Ureter (tissue), 1 donor: ENCODE measurements at places on chromosomes 2 and 18. TPM values are rescaled to one million over a fixed set of nuclear protein-coding genes. Genes with fewer than 3 reads are reported as not detected.

CCBE1 gene
- total RNA-seq = 1.8 TPM

ASPRV1 gene
- total RNA-seq = 1.7 TPM

PTPRN gene
- total RNA-seq = not detected

IL1R2 gene
- 5.9 TPM for total RNA-seq

BCL11A gene
- 31.4 TPM for total RNA-seq

SERPINB11 gene
- total RNA-seq = not detected

SCN9A gene
- 3.1 TPM for total RNA-seq

DNA sequence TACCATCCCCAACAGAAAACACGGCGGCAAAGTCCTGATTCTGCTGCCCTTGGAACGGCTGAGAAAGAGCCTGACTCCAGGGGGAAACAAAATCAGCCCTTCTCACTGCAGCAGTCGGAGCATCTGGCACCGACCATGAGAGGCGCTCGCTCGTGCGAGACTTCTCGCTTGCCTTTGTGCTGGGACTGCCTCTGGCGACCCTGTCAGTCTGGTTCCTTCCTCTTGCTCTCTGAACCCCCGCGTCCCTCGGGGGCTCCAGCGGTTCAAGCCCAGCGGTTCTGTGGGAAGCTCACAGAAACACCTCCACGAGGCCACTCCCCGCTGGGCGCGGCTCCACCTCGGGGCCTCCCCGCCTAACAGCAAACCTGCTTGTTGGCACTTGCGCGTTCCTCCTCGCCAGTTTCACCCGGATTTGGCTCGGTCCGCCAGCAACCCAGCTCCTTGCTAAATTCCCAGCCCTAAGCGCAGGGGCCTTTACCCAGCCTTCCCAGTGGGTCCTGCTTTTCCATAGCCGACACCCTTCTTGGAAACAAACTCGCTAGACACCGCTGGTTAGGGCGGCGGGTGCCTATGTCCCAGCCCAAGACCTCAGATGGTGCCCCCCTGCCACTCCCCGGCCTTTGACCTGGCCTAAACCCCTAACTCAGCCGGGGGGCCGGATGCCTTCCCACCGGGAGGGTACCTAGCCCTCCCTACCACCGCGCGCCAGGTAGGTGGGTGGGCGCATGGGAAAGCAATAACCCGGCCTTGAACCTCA lies 2.2 kb downstream of the RND3 start:
- DNase-seq = peak; percentile 92

DNA sequence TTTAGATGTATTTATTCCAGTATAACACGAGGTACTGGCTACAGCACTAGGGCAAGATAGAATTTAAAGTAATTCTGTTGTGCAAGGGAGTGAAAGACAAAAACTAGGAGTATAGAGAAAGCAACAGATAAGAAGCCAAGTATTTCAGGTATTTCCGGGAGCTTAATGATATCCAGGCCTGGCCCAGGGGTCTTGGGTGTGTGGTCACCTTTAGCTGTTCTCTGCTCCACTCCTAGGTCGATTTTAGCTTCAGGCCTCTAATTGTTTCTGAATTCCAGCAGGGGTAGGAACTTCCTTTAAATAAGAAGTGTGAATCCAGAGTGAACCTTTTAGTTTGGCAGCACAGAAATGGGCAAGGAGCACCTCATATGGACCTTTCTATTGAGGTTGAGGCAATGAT lies 342.3 kb upstream of the MYT1L start:
- no peak for DNase-seq

DNA sequence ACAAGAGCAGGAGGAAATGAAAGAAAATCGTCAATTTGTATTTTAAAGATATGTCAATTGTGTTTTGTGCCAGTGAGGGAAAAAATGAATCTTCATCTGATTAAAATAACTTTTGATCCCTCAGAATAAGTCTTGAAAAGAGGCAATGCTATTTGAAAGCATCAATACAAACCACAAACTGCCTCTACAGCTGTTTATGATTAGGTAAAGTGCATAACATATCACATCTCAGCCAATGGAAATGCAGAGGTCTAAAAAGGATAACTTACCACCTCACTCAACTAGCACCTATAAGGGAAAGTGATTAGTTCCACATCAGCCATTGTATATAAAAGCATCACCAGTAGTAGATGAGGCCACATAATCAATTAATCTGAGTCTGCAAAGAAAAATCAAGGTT lies 492.2 kb upstream of the CDH2 start:
- DNase-seq = no peak

GRCh38 chr2:152635635-152636298 lies 81.5 kb downstream of the PRPF40A start:
- peak; percentile 62 for DNase-seq

DNA sequence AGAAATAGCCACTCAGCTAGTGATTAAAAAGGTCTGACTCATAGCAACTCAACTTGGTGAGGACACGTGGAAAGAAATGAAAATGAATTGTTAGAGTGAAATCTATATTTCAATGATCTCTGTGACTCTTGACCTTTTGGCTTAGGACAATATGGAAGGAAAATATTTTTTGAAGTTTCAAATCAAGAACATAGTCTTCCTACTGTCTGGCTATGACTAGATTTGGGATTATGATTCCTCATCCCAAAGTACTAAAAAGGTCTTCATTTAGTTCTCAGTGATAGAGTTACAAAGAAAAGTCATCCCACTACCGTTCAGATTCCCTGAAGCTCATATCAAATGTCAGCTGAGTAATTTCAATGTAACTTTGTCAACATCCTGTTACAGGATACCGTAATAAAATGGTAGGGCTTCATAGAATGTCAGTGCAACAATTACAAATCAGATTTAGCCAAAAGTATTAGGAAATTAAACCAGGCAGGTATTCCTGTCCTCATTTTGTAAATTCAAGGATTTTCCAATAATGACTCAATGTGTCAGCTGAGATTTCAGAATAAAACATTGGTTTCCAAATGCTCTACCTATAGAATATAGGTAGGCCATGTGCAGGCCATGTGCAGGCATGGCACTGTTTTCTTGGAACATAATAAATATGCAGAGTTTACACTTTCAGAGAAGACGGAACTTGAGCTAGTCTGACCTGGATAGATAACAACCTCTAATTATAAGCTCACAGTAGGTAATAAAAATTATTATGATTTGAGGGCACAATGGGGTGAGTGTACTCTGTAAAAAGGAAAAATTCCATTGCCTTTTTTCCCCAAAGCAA lies 36.0 kb downstream of the ANKRD29 start:
- DNase-seq = no peak

DNA sequence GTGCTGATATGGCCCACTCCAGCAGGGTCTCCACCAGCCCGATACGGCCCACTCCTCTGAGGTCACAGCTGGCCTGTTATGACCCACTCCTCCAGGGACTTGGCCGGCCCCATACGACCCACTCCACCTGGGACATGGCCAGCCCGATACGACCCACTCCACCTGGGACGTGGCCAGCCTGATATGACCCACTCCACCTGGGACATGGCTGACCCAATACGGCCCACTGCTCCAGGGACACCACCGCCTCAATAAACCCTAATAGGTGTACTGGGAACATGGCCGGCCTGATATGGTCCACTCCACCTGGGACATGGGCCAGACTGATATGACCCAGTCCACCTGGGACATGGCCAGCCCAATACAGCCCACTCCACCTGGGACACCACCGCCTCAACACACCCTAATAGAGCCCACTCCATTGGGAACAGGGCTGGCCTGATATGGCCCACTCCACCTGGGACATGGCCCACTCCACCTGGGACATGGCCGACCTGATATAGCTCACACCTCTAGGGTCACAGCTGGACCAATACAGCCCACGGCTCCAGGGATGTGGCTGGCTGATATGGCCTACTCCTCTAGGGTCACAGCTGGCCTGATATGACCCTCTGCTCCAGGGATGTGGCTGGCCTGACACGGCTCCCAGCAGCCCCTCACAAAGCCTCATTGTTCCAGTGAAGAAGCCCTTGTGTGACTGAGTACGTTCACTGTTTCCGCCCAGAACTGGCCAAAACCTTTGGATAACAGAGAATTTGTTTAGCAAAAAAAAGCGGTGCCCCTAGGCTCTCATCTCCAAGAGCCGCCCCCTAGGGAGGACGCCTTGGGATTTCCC lies 245.6 kb downstream of the HDAC4 start:
- no peak for DNase-seq

DNA sequence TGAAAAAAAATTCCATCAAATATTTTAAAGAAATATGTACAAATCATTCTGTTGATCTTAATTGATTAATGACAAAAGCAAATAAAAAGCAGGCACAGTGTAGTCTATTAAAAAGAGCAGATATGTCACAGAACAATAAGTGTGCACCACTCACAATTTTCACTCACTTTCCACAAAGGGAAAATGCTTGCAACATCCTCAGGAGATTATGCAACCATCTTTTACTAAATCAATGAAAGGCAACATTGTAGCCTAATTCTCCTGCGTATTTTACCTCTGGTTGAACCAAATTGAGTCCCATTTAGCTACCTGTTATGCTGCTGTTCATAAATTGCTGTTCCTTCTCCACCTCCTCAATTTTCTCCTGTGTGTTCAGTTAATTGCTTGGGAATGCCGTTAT lies 1346.8 kb upstream of the PIK3C3 start:
- DNase-seq = no peak

DNA sequence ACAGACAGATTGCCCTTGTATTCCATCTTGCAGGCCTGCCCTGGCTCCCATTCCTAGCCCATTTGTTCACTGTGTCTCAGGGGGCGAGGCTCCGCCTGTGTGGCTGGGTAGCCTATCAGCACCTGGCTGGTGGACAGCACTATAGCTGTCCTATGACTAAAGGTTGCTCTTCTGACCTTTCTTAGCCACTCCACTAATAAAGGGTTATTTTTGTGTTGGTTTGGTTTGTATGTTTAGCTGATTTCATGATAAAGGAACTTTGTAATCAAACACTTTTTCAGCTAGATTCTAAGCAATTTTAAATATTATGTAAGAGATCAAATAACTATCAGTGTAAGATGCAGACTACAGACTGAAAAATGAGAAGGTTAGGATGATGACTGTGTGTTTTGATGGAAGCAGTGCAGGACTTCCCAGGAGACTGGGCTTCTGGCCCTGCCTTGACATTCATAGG lies 72.2 kb downstream of the CRIM1 start:
- no peak for DNase-seq

- DNase-seq = peak; percentile 88
Measured at GRCh38 chr2:85678794-85679672, 11.0 kb upstream of the SFTPB start.

- DNase-seq = no peak
Measured at GRCh38 chr2:44456946-44457345, 95.2 kb downstream of the CAMKMT start.

GRCh38 chr18:45060102-45060501 lies 379.4 kb downstream of the SETBP1 start:
- DNase-seq = no peak

- no peak for DNase-seq
Measured at GRCh38 chr2:201471732-201472393, 20.3 kb downstream of the STRADB start.

DNA sequence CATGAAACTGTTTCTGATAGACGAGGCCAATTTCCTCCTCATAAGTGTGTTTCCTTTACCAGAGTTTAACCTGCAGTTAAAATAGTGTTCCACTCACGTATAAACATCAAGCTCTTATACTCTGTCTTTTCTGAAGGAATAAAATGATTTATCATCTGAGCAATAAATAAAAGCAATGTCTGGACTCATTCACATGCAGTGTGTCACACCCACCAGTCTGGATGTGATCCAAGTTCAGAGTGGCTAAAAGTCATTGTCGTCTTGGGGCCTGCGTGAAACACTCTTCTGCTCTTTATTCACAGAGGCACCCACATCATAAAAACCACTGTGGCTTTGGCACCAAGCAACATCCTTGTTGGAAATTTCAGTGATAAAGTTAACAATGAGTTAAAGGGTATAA lies 19.5 kb upstream of the SLC9A4 start:
- no peak for DNase-seq

DNA sequence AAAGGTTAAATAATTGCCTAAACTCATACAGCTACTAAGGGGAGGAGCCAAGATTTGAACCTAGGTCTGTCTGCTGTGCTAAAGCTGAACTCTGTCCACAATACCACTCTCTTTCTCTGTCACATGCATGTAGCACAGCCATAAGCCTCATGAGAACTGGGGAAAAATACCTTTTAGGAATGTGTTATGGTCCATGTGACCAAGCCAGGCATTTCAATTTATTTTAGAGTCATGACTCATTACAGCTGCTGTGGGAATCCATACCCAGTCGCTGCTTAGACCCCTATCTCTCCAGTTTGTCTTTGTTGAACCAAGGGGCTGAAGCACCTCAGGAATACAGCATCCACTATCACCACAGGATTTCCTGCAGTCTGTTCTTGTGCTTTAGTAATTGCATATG lies 200.0 kb upstream of the SIX3 start:
- no peak for DNase-seq

DNA sequence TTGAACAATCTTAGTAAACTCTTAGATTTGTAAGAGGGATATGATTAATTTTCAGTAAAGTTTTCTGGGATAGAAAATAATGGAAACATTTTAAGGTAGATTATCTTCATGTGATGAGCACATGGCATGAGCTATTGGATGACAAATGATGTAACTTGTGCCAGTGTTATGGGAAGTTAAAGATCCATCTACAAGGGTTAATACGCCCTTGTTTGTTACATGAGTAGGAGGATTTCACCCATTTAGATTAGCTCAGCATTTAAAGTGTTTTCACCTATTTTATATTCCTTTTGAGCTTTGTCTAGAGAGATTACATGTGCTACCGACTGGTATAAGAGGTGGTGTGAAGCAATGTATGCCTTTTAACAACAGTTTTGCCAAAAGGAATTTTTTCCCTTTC lies 5.6 kb downstream of the CLIP4 start:
- no peak for DNase-seq

DNA sequence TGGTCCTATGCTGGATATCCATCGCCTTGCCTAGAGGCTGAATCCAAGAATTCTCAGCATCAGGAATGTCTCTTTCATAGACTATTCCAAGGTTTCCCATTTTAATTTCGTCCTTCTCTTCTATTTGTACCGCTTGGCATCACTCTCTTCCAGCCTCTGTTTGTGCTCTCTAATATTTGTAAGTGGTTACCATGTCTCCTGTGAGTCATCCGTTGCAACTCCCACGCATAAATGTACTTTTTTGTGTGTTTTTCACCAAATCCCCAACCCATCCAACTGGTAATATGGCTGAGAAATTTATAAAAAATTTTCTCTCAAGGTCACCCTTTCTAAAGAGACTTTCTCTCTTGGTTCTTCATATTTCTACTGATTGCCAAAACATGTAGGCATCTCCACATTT lies 21.8 kb downstream of the COLEC12 start:
- DNase-seq = no peak
